ENCODE measurements at places on chromosomes 13 and 19. TPM values are rescaled to one million over a fixed set of nuclear protein-coding genes. Genes with fewer than 3 reads are reported as not detected.

DNA sequence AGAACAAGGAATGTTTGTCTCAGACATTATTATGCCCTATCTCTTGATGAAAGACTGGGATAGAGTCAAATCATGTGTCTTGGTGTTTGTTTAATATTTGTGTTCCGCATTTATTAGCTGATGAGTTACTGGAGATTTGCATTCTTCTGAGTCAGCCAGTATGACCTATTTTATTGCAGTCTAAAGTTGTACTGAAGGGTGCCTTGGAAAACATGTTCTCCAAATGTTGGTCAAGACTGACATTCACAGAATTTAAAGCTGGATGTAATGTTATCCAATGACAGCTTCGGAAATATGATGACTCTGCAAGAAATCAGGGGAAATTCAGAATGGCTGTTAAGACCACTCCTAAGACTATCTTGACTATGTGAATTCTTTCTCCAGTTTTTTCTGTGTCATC lies 134.0 kb downstream of the KCNRG start:
- H3K36me3 ChIP-seq, result no peaks in the 10 kb centered on the region
- peak; percentile 13 for DNase-seq
- H3K4me1 ChIP-seq, result peaks cover 14% of the 10 kb centered on the region
- no peak overlapping the region for H3K4me3 ChIP-seq
- no peaks in the 10 kb centered on the region for H3K27me3 ChIP-seq

- no peak overlapping the region for H3K4me3 ChIP-seq
- DNase-seq, result no peak
- H3K36me3 ChIP-seq, result peaks cover 24% of the 10 kb centered on the region
- H3K27ac ChIP-seq, result no peak overlapping the region
Measured at GRCh38 chr13:113550453-113550852, 34.1 kb upstream of the TFDP1 start.

Gene PCDH9
- 22.2 TPM for total RNA-seq

GRCh38 chr13:26342898-26343297 lies 89.0 kb downstream of the CDK8 start:
- peaks cover 8% of the 10 kb centered on the region for H3K4me1 ChIP-seq
- H3K27me3 ChIP-seq, result no peaks in the 10 kb centered on the region
- peak; percentile 82 for DNase-seq
- peaks cover 2% of the 10 kb centered on the region for H3K36me3 ChIP-seq
- H3K27ac ChIP-seq, result no peak overlapping the region
